ENCODE measurements at places on chromosomes 4 and X.

- DNase-seq = no peak
Measured at GRCh38 chr4:82802911-82803310, 4.3 kb upstream of the SCD5 start.

DNA sequence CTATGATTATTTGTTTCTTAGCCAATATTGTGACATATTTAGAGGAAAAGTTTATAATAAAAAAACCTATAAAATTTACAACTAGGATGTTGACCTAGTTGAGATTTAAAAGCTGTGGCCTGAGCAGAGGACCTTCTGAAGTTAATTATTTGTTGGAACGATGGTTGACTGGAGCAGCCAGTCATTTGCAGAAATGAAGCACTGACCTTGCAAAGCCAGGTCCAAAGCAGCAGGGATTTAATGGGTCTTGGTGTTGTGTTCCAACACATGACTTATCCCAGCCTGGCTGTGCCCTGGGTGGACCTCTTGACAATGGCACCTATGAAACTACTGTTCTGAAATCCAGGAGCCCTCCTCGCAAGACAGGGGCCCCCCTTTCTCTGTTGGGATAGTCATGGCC lies 235.2 kb downstream of the FRAS1 start:
- no peak for DNase-seq

- no peak for DNase-seq
Measured at GRCh38 chrX:78753571-78753970, 6.1 kb downstream of the LPAR4 start.

DNA sequence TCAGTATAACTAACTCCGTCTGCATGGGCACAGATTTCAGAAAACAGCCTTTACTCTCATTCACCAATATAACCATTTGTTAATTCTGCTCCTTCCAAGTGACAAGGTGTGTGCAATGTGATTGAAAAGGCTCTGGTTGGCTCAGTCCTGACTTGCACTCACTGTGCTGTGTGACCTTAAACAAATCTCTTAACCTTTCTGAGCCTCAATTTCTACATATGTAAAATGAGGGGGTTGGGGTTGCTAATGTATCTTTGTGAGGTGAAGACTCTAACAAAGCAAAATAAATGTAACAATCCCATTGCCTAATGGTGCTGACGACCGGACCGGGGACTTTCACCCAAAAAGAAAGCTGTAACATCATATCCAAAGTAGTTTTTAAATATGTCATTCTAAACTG lies 112.5 kb upstream of the GPC4 start:
- DNase-seq = no peak

DNA sequence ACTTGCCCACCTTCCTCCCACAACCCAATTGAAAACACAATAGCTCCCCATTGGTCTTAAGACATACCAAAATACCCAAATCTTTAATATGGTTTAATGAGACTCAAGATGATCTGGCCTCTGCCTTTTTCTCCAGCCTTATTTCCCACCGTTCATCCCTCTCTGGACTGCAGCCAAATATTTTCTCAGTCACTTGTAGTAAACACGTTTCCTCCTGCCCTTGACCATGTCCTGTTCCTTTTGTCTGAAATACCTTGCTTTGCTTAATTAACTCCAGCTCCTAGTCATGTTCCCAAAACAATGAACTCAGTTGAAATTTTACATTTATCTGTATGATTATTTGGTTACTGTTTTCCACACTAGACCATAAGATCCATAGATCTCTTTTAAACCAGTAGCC lies 8.4 kb upstream of the NUP54 start:
- DNase-seq = no peak

DNA sequence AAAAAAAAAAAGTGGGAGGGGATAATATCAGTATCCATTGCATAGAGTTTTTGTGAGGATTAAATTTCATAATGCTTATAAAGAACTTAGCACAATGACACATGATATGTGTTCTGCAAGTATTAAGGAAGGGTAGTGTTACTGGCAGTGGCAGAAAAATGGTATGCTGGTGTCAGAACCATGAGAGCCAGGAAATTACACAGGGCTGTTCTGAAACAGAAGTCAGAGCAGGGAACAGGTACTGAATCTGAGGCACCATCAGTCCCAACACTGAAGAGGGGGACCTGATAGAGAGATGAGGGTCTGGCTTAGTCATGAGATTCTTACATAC lies 601.1 kb upstream of the GRIA3 start:
- no peak for DNase-seq

GRCh38 chr4:157184300-157184699 lies 36.2 kb upstream of the GRIA2 start:
- DNase-seq = no peak

- DNase-seq = no peak
Measured at GRCh38 chrX:44234116-44234515, 109.4 kb downstream of the EFHC2 start.

- no peak for DNase-seq
Measured at GRCh38 chr4:101961144-101961543, 170.6 kb downstream of the BANK1 start.

All from D341Med (cell line).